ENCODE measurements at places on chromosomes 2 and 18.

- DNase-seq = no peak
Observed at GRCh38 chr18:61939046-61939674, 46.4 kb upstream of the RNF152 start.

GRCh38 chr2:76157531-76157930 lies 446.8 kb upstream of the GCFC2 start:
- DNase-seq = no peak

DNA sequence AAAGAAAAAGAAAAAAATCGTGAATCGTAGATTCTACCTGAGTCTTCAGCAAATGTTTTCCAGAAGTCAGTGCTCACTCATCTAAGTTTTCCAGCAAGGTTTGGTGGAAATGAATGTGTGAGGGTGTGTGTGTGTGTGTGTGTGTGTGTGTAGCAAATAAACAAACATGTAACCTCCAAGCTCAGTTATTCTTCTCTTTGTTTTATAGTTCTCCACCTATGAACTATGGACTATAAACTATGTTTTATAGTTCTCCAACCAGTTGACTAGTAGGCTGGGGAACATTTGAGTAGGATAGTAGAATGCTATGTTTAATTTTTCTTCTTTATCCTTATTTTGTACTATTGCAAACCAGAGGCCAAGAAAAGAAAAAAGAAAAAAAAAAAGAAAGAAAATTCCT lies 44.6 kb upstream of the SERPINE2 start:
- no peak for DNase-seq

DNA sequence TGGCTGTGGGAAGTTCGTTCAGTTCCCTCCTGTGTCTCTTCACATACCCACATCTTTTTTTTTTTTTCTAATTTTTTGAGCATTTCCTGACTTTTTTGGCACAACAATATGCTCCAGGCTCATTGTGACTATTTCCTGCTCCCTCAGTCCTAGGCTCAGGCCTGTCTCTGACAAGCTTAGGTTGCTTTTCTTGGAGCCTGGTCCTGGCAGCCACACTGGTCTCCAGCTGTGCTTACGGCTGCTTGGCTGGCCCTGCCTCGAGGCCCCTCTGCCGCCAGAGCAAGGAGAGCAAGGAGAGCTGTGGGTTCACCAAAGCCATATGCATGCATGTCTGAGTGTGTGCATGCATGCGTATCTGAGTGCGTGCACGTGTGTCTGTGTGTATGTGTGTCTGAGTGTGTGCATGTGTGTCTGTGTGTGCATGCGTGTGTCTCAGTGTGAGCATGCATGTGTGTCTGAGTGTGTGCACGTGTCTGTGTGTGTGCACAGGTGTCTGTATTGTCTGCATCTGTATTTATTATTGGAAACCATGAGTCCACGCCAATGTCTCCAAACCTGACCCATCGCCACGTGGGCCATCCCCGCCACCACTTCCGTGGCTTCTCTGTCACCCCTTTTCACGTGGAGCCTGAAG lies 766.1 kb upstream of the SALL3 start:
- DNase-seq = no peak

DNA sequence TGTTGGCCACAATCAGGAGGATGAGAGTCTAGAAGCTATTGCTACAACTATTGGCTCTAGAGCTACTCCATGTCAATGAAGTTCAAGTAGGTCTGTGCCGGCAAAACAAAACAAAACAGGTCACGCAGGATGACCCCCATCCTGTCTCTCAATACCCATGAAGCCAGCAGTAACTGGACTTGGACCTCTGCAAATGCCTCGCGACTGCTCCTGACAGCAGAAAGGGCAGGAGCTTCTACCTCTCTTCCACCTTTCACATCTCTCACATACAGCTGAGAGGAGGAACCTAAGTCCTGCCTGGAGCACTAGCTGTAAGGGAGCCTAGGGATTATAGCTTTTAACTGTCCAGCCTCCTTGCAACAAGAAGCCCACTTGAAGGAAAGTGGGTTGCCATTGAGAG lies 16.0 kb downstream of the PRKAG3 start:
- no peak for DNase-seq

DNA sequence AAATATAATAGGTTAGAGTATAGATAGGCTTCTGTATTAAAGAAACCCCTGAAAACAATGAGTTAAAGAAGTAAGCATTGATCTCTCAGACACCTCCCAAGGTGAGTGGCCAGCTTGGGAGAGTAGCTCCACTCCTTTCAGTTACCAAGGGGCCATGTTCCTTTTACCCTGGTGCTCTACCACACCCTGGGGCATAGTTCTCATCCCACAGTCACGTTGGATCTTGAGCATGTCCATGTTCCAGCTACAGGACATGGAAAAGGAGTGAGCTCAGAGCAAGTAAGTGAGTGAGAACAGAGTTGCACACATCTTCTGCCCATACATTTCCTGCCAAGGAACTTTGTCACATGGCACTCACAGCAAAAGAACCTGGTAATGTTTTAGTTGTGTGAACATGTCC lies 325.9 kb upstream of the SLC39A10 start:
- no peak for DNase-seq

GRCh38 chr2:78977661-78978145 lies 47.8 kb upstream of the REG3G start:
- no peak for DNase-seq

GRCh38 chr18:63140997-63141777 lies 178.4 kb downstream of the BCL2 start:
- DNase-seq = no peak

DNA sequence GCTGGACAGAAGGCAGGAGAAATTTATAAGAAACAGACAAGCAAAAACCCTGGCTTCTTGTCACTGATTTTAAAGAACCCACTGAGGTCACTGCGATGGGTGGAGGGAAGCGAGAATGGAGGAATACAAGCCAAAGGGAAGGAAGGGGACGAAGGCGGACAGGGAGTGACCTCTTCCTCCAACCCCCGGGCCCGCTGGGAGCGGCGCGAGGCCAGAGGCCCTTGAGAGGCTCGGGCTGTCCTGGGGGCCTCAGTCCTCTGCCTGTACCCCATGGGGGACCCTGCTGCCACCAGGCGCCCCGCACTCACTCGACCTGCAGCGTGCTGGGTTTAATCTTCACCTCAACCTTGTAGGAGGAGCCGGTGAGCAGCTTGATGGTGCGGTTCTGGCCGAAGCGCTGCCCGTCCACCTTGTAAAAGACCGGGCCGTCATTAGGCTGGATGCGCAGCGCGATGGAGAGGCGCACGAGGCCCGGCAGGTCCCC lies 793 bp downstream of the CNRIP1 start:
- DNase-seq = no peak

- DNase-seq = no peak
Observed at GRCh38 chr2:21812766-21813165, 689.0 kb downstream of the TDRD15 start.

GRCh38 chr2:134278553-134278952 lies 24.7 kb downstream of the MGAT5 start:
- no peak for DNase-seq

DNA sequence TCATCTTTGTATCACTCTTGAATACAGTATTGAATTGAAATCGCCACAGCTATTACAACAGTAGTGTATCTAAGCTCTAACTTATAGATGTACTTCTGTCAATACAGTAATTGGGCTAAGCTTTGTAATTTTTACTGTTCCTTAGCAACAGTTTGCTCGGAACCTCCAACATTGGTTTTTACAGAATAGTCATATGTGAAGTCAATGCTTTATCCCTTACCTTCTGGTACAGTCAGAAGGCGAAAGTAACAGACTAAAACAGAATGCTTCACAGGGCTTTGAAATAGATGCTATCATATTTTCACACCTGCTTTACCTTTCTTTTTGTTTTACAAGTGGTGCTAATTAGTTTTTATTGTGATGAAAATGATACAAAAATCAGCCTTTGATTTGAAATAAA lies 46.9 kb upstream of the CYP20A1 start:
- no peak for DNase-seq

DNA sequence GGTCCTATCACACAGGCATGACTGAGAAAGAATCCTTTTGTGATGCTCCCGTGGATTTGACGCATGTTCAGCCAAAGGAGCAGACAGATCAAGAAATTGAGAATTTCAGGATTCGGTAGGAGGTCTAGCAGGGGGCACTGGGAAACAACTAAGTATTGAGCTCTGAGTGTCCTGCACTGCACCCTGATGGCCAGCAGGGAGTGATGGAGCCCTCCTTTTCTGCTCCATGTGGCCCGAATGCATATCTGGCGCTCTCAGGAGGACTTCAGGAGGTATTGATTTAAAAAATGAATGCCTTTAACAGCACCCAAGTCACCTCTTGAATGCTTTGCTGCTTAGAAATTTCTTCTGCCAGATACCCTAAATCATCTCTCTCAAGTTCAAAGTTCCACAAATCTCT lies 58.0 kb downstream of the ZNF519 start:
- DNase-seq = no peak

- no peak for DNase-seq
Observed at GRCh38 chr2:111118481-111118980, 2.2 kb upstream of the BCL2L11 start.

DNA sequence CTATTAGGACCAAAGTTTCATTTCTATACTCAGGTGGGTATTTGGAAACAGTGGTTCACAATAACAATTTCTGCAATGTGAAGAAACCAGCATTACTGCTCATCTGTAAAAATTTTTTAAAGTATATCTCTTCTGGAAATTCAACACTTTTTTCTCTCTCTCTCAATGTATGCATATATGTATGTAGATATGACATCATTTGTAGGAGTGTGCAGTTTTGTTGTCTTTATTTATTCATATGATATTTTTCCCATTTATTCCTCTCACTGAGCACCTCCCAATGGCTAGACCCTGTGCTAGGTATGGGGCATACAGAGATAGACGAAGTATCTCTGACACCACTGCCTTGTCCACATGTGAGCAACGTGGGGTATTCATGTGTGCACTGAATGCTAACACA lies 58.3 kb downstream of the RDH14 start:
- no peak for DNase-seq

DNA sequence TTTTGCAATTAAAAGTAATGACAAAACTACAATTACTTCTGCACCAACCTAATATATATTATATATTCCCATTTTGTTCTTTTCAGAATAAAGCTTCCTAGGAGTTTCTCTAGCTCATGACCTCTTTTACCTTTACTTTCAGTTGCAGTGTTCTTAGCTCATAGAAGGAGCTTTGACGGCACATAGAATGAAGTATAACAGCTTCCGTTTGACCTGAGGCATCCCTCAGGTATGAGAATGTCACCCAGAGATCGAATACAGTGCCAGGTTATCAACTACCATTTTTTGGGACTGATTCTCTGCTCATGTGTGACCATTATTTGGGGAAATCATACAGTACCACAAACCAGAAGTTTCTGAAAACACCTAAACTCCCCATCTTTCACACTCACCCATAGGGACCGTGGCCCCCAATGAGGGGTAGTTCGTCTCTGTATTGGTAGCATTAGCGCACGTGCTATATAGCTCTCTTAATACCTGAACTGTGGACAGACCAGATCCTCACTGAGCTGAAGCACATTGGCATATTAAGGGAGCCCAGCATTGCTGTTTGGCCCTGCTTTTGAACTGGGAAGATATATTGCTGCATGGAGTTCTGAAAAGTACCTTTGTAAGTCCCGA lies 123.0 kb downstream of the SPTBN1 start:
- no peak for DNase-seq

DNA sequence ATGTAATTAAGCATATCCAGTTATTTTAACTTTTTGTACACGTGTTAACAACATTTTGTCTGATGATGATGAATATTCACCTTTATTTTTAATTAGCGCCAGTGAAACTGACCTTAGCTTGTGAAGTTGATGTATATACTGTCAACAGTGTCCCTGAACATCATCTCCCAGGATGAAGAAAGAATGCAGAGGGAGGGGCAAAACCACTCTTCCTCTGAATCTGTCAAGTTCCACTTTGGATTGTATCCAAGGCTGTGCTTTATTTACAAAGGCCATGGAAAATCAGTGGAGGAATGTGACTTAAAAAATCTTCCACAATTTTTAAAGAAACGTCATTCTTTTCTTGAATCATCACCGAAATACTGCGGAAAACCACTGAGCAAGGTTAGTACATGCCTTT lies 4.5 kb upstream of the RMDN2 start:
- peak; percentile 88 for DNase-seq

- no peak for DNase-seq
Observed at GRCh38 chr2:203819434-203820133, 48.0 kb upstream of the CTLA4 start.

DNA sequence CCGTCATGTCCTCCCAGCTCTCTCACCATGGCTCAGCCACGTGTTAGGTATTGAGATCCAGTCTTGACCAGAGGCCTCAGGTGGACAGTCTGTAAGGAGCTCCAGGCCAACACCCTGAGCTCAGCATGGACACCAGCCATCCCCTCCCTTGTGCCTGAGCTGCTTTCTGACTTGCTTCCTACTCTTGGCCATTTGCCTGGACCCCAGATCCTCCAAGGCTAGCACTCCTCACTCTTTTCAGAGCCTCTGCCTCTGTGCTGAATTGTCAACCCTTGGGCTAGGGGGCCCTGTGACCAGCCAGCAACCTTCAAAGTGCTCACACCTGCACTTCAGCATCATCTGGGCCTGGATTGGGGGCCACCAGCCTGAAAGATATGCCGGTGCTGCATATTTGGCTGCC lies 46.6 kb downstream of the PAX8 start:
- DNase-seq = no peak

DNA sequence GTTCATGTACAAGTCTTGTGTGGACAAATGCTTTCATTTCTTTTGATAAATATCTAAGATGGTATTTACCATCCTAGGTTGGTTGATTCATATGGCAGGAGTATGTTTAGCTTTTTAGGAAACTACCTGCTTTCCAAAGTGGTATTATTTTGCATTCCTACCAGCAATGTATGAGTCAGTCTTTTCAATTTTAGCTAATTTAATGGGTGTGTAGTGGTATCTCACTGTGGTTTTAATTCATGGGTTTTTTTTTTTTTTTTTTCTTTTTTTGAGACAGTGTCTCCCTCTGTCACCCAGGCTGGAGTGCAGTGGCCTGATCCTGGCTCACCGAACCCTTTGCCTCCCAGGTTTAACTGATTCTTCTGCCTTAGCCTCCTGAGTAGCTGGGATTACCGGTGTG lies 4.2 kb downstream of the ZNF512 start:
- no peak for DNase-seq

DNA sequence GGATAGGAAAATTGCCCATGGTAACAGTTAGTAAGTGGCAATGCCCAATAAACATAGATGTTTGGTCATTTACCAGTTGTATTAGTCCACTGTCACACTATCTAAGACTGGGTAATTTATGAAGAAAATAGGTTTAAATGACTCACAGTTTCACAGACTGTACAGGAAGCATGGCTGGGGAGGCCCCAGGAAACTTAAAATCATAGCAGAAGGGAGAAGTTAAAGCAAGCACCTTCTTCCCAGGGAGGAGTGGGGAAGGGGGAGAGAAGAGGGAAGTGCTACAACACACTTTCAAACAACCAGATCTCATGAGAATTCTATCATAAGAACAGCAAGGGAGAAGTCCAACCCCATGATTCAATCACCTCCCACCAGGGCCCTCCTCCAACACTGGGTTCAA lies 23.4 kb downstream of the NR4A2 start:
- DNase-seq = no peak

DNA sequence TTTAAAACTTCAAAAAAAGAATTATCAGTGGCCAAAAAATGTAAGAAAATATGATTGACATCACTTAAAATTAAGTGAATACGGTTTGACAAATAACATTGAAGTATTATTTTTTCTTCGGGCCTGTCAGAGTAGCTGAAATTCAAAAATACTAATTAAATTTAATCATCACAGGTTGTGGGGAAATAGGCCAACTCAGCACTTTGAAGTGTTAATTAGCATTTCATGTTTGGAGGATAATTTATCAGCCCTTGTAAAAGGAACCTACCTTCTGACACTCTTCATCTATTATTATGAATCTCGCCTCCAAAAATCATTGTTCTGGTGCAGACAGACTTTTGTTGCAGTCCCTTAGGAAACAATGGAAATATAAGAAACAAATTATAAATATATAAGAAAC lies 17.6 kb upstream of the OR6B3 start:
- no peak for DNase-seq

GRCh38 chr2:174485788-174486562 lies 854 bp downstream of the GPR155 start:
- peak; percentile 20 for DNase-seq

All from fibroblast of skin of right biceps (primary cell).